ENCODE measurements at places on chromosomes 12 and 14.

DNA sequence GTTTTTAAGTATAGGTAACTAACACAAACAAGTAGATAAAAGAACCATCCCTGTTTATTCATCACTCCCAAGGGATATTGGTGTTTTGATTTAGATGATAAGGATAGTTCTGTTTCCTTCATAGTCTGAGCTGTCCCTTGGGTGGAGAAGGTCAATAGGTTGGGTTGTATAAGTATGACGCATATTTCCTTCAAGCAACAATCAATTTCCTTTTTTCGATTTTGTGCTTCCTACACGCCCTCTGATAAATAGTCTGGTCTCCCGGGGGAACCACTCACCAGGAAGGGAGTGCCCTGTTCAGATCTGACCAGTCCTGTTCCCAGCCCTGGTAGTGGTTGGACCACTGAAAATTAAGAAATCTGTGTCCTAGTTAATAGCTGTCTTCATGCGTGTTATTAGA is 378.8 kb upstream of the FAR2 start:
- DNase-seq: no peak

DNA sequence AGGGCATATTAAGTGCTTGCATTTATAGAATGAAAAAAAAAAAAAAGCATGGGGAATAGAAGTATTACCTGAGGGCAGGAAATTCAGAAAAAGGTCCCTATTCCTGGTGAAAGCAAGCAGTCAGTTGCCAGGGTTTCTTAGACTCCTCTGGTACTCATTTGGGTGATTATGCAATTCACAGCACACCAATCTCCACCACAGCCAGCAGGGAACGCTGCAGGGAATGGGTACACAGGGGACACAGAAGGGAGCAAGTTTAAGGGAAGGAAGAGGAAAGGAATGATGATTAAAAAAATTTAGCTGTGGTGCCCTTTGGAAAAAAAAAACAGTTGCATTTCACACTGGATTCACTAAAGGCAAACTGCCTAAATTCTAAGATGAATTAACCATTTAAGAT is 14.2 kb downstream of the BLTP3B start:
- DNase-seq: no peak

GRCh38 chr12:121590476-121591143 is 9.8 kb upstream of the KDM2B start:
- DNase-seq: peak; percentile 71

GRCh38 chr12:127963933-127964332 is 303.0 kb upstream of the TMEM132C start:
- DNase-seq: no peak

DNA sequence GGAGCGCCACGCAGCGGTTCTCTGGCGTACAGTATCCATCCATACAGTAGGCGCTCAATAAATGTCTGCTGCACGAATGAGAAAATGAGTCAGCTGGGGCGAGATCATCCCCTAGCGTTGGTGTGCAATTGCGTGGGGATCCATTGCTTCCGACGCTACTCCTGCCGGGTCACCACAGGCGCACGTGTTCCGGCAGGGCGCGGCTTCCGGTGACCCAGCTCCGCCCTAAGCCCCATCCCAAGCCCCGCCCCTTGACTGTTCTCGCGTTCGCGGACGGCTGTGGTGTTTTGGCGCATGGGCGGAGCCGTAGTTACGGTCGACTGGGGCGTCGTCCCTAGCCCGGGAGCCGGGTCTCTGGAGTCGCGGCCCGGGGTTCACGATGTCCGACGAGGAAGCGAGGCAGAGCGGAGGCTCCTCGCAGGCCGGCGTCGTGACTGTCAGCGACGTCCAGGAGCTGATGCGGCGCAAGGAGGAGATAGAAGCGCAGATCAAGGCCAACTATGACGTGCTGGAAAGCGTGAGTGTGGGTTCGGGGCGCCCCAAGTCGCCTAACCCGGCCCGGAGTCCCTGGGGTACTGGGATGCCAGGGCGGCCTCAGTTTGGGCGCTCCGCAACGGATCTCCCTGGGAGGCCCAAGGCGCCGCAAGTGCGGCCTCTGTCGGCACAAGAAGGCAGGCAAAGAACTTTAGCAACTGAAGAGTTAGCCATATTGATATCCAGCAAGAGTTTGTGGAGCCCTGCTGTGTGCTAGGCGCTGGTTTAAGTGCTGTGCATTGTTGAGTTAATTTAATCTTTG is at the start of gene PSMD9:
TSS of gene PSMD9 (plus strand) at position 313 of the 796 bp plus-strand sequence. CDS start at position 380, 67 bp downstream.
- peak; percentile 99 for DNase-seq

DNA sequence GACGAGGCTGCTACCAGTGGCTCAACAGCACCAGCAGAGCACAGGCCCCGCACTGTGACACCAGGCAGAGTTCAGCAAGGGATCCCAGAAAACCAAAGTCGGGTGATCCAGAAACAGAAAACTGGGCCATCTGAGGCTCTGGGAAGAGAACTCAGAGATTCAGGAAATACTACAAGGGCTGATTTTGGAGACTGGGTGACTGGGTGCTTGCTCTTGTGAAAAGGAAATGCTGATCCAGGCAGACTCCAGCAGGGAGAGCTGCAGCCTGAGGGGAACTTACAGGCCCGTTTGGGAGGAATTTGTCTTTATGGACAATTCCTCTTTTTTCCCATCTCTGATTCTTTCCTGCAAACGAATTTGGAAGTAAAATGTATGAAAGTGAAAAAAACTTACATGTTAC is 28.2 kb downstream of the FOXN3 start:
- no peak for DNase-seq

- DNase-seq: no peak
Observed at GRCh38 chr14:64671591-64671990, 32.6 kb upstream of the PLEKHG3 start.

DNA sequence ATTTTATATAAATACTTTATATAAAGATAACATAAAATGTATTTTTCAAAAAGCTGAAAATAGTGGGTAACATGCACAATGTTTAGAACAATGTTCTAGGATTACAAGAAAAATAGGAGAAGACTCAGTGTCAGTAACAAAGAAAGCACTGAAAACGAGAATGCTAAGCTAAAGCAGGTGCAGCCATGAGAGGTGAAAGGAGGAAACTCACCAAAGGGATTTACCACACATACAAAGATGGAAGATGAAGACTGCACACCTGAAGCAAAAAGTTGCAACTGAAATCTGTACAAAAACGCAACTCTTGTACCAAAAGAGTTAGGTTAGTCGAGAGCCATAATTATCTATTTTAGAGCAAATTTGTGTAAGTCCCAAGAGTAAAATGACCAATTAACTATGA is 1176.1 kb downstream of the LRFN5 start:
- DNase-seq: no peak

DNA sequence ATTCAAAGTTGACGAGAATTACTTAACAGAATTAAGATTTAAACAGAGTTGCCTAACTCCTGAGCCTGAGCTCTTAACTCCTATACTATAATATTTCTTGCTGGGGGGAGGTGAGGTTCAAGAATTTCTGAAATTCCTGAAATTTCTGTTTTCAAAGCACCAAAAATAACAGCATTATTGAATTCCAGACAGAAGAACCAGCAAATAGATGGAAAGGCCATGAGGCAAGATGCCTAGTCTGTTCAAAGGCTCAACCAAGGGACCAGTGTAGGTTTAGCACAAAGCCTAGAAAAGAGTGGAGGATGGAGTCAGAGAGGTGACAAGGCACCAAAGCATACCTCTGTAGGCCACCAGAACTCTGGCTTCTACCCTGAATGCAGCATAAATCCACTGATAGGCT is 76.4 kb downstream of the PPP1R12A start:
- no peak for DNase-seq

- DNase-seq: no peak
Observed at GRCh38 chr12:52271158-52271557, 3.3 kb upstream of the KRT86 start.

- DNase-seq: no peak
Observed at GRCh38 chr14:23299211-23299957, 3.3 kb downstream of the PPP1R3E start.

GRCh38 chr14:51872396-51872795 is 12.0 kb downstream of the GNG2 start:
- no peak for DNase-seq

GRCh38 chr12:118543651-118544050 is 167.3 kb downstream of the SUDS3 start:
- no peak for DNase-seq

DNA sequence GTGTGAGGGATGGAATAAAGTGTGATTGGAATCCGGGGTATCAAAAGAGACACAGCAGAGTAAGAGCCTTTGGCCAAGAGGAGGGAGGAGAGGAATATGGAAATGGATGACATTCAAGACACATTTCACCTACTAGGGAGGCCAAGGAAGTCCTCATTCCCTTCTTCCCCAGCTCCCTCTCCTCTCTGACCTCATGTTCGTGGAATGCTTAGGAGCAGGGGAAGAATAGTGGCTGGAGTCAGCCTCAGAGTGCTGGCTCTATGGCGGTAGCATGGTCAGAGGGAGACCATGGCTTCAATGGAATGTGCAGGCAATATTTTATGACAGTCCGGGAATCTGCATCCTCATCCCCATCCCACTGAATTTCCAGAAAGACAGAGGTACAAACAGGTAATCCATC is 196.6 kb downstream of the EGLN3 start:
- no peak for DNase-seq

GRCh38 chr14:100329233-100330006 is 6.3 kb downstream of the SLC25A47 start:
- no peak for DNase-seq

DNA sequence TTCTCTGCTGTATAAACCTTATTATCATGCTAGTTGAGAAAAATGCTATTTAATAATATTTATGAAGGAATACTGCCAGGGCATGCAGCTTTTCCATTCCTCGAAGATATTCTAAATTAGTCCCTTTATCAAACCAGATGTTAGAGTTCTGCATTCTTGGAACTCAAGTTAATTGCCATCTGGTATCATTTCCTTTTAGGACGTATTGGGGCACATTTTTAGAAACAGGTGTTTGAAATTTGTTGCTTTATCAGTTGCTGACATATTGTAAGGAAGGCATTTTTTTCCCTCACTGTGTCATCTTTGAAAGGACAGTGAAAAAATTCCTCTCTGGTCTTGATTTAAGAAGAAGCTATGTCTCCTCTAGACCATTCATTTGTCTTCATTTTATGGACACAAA is 471.2 kb upstream of the PRICKLE1 start:
- no peak for DNase-seq

DNA sequence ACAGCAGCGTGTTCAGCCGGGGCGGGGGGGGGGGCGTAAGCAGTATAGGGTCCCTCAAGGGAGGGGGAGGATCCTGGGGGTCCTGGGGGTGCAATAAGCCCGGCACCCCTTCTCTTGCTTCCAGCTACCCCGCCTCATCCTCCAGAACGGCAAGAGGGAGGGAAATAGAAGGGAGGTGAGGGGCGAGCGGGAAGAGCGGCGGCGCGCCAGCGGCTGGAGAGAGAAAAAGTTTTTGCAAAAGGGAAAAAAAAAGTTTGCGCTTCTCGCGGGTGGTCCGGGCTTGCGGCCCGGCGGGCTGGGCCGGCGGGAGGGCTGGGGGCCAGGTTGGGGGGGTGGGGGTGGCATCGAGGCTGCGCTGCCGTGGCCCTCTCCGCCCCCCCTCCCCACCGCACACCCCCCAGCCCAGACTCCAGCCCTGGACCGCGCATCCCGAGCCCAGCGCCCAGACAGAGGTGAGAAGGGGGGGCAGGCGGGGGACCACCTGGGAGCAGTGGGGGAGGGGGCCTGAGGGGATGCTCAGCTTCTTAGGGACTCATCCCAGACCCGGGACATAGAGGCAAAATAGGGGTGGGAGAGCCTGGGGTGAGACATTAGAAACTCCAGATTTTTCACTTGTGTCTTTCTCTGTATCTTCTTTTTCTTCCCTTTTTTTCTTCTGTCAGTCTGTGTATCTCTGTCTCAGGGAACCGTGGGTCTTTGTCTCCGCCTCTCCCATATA is at the start of gene GLI1:
TSS of gene GLI1 (plus strand) at position 36 of the 718 bp plus-strand sequence. CDS start 3,907 bp downstream, outside the sequence.
- DNase-seq: no peak

GRCh38 chr14:103097994-103098957 is 3.8 kb downstream of the EXOC3L4 start:
- DNase-seq: no peak

- DNase-seq: no peak
Observed at GRCh38 chr12:11780521-11781101, 131.1 kb downstream of the ETV6 start.

DNA sequence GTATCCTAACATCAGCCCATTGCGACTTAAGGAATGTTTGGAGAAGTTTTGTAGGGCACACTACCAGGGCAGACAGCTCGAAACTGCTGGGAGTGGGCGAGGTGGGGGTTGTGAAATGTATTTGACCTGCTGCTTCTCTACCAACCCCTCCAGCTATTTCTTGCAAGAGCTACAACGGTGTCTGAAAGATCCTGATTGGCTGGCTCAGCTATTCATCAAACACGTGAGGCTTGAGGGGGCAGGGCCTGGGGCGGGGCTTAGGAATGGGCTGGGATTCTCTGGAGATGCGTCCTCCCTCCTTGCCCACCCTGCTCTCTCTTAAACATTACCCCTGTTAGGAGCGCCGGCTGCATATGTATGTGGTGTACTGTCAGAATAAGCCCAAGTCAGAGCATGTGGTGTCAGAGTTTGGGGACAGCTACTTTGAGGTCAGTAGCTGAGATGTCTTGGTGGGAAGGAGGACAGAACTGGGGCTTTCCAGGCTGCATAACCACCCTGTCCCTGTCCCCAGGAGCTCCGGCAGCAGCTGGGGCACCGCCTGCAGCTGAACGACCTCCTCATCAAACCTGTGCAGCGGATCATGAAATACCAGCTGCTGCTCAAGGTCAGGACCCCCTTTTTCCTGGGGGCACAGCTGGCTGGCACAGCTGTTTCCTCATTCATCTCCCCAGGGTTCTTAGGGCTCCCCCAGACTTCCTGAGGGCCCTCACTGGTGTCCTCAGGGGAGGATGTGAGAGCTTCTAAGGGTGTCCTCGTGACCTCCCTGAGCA is 3.1 kb downstream of the ARHGEF25 start:
- DNase-seq: peak; percentile 41

- DNase-seq: peak; percentile 68
Observed at GRCh38 chr12:7219599-7220243, 30.2 kb downstream of the PEX5 start.

DNA sequence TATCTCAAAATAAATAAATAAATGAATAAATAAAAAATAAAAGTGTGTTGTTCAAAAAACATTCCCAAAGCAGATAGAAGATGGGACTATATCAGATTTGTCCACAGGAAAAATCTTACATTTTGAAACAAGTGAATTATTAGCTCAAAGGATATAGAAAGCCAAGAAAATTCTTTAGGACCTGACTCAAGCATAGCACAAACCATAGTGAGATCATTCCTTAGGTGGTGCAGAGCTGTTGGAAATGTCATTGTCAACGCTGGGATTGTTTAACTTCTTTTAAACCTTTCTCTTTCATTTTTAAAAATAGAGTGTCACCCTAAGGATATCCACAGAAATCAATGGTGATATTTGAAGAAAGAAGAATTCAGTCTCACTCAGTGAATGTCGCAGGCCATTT is 43.5 kb downstream of the DRAM1 start:
- DNase-seq: no peak

DNA sequence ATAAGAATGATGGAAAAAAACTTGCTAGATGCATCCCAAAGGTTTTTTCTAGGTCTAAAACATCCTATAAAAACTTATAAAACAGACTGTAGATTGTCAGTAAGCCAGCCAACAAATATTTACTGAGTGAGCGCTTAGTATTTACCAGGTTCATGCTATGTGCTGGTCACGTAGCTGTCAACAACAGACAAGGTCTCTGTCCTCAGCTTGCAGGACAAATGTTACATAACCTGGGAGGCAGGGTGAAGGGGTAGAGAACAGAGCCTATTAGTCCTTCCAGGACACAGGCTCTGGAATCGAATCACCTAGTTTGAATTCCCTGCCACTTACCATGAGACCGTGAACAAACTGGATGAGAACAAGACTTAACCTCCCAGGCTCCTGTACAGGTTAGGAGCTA is 6.4 kb downstream of the NFYB start:
- no peak for DNase-seq
